Stimulated activated CD4-positive, alpha-beta T cell treated with anti-CD3 and anti-CD28 coated beads, Interleukin-4, amount 100 ng/mL, for 4 hours (primary cell): ENCODE measurements at places on chromosomes 16 and 17.

- no peak for DNase-seq
Observed at GRCh38 chr17:55405600-55405999, 16.0 kb downstream of the MMD start.

DNA sequence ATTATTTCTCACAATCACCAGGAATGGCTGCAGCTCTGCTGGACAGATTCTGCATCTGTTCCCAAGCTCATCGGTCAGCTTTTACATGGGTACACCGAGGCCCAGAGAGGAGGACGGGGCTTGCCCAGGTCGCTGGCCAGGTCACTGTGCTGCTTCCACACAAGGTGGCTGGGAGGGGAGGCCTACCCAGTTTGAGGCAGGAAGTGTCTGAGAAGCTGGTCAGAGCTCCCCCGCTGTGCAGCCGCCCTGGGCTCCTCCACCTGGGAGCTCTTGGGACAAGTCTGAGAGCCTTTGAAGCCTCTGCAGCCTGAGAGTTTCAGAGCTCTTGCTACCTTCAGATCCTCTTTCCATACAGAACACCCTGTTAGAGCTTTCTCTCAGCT is 143.3 kb downstream of the CLEC16A start:
- no peak for DNase-seq

DNA sequence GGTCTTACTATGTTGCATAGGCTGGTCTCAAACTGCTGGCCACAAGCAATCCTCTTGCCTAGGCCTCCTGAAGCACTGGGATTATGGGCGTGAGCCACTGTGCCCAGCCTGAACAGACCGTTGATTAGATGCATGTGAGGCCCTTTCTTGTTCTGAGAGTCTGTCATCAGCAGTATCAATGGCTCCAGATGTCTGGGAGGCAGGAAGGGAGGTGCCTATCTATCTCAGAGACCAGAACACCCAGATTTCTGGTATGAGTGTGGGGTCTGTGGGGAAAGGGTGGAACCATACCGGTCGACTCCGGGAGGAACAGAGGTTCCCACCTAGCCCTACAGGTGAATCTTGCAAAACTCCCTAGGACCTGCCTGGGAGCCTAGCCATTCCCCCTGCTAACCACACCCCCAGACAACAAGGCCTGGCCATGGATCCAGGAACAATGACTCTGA is 71.7 kb downstream of the PRKCB start:
- no peak for DNase-seq

DNA sequence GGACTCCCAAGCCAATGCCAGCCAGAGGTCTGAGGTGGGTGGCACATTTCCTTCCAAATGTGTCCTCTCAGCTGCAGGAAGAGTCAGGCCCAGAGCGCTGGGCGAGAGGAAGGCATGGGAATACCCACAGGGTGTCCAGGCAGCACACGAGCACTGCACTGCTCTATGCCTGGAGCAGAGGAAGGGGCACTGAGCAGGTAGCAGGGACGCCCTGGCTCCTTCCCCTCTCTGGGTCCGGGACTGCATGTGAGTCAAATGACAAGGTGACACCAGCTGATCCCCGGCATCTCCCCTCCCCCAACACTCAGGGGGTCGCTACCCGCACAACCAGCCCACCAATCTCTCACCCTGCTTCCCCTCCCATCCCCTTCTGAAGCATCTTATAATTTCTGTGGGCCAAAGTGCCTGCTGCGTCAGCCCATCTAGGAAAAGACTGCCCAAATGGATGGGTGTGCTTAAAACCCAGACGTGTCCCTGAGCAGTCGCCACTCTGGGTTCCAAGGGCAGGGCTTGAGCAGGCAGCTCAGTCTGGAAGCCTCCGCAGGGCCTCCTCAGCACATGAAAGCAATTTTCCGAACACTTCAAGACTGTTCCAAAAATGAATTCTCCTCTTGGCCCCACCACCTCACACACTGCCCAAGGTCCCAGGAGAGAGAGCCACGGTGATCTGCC is 12.0 kb upstream of the BCAR1 start:
- DNase-seq = no peak

- DNase-seq = no peak
Observed at GRCh38 chr17:73972901-73973300, 230.6 kb upstream of the RPL38 start.

- DNase-seq = no peak
Observed at GRCh38 chr17:16425698-16426659, 10.6 kb downstream of the TRPV2 start.

DNA sequence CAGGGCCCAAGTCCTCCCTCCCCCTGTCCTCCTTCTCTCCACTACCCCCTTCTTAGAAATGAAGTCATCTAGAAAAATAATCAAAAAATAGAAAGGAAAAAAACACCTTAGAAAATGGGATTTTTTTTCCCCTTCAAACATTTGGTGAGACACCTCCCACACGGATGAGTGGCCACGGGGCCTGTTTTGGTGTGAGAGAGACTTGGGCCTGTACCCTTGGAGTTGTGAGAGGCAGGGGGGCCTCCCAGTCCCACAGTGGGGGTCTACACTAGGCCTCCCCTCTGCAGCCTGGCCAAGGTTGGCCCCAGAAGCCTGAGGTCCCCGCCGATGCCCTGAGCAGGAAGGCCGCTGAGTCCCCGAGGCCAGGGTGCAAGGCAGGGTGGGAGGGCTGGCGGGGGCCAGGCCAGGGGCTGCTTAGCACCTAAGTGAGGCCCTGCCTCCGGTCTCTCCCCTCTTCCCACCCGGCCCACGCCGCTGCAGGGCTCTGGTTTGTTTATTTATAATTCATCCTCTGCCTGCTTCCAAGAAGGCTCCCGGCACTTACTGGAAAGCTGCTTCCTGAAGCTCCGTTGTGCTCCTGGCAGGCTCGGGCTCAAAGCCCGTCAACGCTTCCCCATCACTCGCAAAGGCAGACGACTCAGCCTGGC is 26.4 kb downstream of the NPTX1 start:
- DNase-seq = no peak

DNA sequence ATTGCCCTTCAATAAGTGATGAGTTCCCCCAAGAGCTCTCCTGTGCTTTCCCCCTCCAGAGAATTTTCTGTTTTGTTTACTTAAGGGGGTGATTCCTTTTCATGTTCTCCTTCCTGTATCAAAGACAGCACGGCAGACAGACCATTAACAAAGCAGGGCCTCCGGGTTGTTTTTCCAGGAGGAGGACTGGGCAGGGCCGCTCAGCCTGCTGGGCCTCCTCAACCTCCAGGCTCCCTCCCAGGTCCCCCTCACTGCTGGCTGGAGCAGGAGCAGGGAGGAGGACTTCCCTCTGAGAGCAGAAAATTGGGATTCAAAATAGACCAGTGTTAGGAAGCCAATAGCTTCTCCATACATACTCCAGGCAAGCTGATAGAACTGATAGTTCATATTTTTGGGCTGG is 20.4 kb downstream of the SDK2 start:
- DNase-seq = no peak

- no peak for DNase-seq
Observed at GRCh38 chr17:67194134-67194533, 50.9 kb downstream of the HELZ start.

- DNase-seq = no peak
Observed at GRCh38 chr16:1145383-1146100, 7.4 kb upstream of the CACNA1H start.

GRCh38 chr17:8091033-8091687 is 3.6 kb upstream of the ALOX12B start:
- no peak for DNase-seq

DNA sequence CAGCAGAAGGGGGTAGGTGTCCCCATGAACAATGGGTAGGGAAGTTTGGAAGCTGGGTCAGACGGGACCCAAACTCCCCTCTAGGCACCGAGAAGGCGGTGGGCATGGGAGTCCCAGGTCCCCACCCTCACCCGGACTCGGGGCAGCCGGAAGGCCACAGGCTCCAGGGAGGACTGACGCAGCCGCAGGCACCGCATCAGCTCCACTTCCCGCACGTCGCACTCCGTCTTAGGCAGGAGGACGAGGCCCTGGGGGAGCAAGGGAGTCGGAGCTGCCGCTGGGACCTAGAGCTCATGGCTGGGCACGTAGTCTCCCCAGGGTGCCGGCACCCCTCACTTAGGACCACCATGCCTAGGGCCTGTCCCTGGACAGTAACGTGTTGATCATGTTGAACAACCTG is 7.1 kb upstream of the PAM16 start:
- no peak for DNase-seq

GRCh38 chr17:12637745-12638651 is 27.7 kb upstream of the MYOCD start:
- DNase-seq = no peak

GRCh38 chr17:80219013-80219762 is 945 bp downstream of the SGSH start:
- peak; percentile 92 for DNase-seq

- no peak for DNase-seq
Observed at GRCh38 chr17:4035081-4035680, 70.9 kb upstream of the ATP2A3 start.

- no peak for DNase-seq
Observed at GRCh38 chr17:37614391-37614790, 5.2 kb upstream of the SYNRG start.

DNA sequence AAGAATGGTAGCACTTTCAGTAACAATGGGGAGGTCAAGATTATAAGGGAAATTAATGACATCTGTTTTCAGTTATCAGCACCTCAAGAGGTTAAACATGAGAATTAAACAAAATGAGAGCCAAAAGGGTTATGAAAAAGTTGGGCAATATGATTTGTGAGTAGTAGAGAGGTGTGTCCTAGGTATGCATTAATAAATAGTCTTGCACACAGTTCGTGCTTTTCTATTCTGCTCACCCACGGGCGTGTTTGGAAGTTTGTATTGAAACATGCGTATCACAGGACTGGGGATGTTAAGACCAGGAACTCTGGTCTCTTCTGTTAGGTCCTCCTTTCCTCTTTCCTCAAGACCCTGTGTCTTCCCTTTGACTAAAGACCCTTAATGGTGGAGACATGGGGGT is 6.0 kb downstream of the BPTF start:
- DNase-seq = no peak

DNA sequence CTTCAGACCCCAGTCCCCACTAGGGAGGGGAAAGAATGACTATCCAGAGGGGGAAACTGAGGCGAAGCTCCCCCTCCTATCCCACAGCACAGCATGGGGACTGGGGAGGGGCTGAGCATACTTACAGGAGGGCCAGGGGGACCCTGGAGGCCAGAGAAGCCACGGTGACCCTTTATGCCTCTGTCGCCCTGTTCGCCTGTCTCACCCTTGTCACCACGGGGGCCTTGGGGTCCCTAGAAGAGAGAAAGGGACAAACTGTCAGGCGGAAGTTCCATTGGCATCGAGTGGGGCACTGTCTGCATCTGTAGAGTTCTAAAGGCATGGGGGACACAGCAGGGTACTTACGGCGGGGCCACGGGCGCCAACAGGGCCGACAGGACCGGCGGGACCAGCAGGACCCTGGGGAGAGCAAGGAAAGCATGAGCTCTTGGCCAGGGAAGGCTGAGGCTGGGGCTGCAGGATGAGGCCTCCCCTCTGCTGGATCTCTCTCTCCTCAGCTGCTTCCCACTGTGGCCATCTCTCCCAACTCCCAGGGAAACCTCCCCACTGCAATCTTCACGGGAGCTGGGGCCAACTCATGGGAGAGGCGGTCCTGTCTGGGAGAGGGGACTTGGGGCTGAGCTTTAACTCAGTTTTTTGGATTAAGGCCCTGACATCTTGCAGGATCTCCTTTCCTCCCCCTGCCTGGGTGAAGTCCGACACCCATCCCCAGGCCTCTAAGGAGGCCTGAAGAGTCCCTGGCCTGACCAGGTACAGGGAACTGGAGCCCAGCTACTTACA is 13.5 kb downstream of the COL1A1 start:
- DNase-seq = no peak

DNA sequence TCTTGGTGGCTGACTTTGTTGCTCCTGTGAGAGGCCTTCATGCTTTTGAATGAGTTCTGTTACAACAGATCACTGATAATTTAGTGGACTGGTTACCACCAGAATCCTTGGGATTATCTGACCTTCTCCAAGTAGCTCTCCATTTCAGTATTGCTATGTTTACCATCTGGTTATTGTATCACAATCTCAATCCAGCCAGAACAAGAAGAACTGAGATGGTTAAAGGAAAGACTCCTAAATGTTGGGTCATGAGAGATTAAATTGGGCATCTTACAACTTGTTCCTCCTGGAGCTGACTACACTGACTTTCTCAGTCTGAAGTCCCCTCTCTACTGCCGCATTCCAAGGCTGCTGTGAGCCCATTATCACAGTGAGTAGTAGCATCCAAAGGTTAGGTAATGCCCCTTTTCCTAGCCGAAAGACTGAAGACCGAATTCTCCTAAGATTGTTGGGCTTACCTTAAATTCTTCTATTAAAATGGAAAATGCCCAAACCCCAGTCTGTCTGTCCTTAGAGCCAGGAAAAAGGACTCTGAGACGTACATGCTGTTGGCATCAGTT is 181.7 kb upstream of the TBX2 start:
- DNase-seq = no peak

DNA sequence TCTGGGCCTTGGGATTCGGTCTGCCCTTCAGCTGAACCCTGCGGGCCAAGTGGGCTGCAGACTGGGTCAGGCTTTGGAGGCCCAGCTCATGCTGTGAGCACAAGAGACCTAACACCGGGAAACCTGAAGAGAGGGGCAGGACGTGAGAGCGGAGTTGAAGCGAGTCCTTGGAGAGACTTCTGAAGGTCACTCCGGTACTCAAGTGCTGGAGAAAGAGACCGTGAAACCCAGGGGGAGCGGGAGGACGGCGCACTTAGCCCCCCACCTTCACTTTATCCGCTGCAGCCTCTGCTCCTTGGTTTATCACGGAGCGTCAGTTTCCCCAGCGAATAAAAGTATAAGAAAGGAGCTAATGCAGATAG is 361 bp downstream of the UQCRC2 start:
- no peak for DNase-seq

- peak; percentile 48 for DNase-seq
Observed at GRCh38 chr17:58337210-58337599, 8.6 kb upstream of the TSPOAP1 start.
